Activated T-helper 1 cell treated with anti-CD3 and anti-CD28 coated beads, Interleukin-2, amount 50 U/mL, for 16 hours (primary cell): ENCODE measurements at places on chromosomes 7 and 10.

GRCh38 chr10:88083597-88083989, 220.2 kb downstream of the PTEN start:
- DNase-seq: no peak

GRCh38 chr7:85474234-85474633, 287.4 kb upstream of the SEMA3D start:
- DNase-seq: no peak

- DNase-seq: no peak
These were observed 2.1 kb downstream of the CASP7 start for GRCh38 chr10:113681533-113682470.

DNA sequence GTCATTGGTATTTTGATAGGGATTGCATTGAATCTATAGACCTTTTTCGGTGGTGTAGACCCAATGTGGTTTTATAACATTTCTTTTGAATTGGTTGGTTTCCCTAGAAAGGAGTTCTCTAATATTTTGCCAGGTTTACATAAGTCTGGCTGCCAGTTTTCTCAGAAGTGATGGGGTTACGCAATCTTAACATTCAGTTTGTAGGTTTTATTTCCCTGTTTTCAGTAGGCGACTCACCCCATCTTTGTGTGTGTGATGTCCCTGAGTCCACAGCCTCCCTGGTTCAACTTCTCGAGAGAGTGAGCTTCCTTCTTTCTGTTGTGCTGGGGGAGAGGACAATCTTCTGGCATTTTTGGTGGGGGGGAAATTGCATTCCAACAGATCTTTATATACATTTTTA, 9.6 kb upstream of the KIF5B start:
- DNase-seq: no peak

- DNase-seq: no peak
These were observed 3.3 kb downstream of the PCDH15 start for GRCh38 chr10:54797636-54798321.

GRCh38 chr10:49457686-49458085, 61.8 kb upstream of the DRGX start:
- no peak for DNase-seq

DNA sequence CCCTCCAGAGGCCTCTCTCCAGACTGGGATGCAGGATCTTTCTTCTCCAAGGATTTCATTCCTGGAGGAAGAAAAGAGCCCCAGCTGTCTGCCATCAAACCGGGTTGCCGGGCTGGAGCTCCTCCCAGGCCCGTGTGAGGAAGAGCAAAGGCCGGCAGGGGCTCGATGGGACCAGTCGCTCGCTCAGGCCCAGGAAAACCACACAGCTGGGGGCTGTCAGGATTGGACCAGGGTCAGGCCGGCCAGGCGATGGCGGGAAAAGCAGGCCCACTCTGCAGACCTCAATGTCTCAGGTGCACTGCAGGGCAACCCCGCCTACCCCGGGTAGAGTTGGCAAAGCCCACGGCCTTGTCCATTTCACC, 98.1 kb upstream of the DNAAF5 start:
- no peak for DNase-seq

DNA sequence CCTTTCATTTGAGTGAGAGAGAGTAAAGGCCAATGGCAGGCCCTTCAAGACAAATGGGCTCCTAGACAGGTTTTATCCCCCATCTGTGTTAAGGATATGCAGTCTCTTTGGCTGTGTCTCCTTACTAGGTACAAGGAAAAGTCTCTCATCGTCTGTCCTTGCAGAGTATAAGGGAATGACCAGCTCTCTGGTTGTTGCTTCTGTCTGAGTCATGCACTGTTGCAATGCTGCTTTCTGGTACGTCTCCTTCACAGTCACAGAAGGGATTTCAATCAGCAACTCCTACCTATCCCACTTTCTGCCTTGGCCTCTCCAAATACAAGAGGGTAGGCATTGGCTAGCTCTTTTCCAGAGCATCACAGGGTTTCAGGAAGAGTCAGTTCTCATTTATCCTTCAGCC, 48.1 kb downstream of the CTTNBP2 start:
- DNase-seq: no peak

DNA sequence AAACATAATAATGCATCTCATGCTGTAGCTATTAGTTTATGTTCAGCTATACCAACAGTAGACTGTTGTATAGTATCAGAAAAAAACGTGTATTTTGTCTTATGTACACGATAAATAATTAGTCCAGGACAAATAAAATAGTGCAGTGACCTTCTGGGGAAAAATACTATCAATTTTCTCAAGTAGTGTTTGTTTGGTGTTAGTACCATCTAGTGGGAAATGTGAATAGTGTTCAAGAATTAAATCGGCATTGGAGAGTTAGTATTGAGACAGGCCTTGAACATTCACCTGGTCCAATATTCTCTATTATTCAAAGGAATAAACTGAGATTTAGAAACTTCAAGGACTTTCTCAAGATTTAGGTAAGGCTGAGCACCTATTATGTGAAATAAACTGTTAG, 21.7 kb upstream of the OR2A5 start:
- no peak for DNase-seq

DNA sequence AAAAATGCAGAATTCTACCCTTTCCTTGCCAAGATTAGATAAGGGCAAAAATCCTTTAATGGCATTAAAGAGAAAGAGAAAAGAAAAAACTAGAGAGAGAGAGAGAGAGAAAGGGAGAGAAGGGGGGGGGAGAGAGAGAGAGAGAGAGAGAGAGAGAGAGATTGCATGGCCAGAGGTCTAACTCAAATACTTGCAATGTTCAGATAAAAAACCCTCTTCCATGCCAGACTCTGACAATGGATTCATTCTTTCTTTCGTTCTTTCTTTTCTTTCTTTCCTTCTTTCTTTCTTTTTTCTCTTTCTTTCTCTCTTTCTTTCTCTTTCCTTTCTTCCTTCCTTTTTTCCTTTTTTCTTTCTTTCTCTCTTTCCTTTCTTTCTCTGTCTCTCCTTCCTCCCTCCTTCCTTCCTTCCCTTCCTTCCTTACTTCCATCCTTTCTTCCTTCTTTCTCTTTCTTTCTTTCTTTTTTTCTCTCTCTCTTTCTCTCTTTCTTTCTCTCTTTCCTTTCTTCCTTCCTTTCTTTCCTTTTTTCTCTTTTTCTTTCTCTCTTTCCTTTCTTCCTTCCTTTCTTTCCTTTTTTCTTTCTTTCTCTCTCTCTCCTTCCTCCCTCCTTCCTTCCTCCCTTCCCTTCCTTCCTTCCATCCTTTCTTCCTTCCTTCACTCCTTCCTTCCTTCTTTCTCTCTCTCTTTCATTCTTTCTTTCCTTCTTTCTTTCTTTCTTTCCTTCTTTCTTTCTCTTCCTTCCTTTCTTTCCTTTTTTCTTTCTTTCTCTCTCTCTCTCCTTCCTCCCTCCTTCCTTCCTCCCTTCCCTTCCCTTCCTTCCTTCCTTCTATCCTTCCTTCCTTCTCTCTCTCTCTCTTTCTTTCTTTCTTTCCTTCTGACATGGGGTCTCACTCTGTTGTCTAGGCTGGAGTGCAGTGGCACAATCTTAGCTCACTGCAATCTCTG, 175.7 kb downstream of the PRKCQ start:
- DNase-seq: no peak

DNA sequence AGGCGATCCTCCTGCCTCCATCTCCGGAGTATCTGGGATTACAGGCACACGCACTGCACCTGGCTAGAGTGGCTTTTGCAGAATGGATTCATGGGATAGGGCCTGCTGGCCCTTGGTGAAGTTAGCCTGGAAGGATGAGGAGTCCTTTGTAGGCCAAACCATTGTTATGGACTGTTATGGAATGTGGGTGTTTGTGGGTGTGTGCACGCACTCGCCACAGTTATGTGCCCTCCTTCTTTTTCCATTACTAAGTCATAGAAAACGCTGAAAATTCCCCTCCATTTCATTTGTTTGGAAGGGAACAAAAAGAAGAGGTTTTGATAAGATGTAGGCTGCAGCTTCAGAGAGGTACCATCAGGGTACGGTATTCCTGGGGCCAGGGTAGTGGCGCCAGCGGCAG, 15.0 kb downstream of the ZNF862 start:
- no peak for DNase-seq

DNA sequence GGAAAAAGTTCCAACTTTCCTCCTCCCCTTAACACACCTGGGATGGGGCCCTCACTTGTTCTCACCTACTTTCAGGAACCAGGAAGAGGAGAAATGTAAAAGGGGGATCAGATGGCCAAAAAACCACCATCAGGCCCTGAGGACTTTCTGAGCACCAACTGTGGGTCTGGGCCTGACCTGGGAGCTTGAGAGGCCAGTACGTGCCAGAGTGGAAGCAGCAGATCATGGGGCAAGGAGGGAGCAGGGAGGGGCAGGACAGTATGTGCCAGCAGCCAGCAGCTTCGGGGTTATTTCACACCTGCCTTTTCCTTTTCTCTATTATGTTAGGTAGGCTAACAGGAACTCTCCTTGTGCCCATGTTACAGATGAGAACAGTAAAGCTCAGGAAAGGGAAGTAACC, 118.8 kb upstream of the UNC5B start:
- no peak for DNase-seq

DNA sequence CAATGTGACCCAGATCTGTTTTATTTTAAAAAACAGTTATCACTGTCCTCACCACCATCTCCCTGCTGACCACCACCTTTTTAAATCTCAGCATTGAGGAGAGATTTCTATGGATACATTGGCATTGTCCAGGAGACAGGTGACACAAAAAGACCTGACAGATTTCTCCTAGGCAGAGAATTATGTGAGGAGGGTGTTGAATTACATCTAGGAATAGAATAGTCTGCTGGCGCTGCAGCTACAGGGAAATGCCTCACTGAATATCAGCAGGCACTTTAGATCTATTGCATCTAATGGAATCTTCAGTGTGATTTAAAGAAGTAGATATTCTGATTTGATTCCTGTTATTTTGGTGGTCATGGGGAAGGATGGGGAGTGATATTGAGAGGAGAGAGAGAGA, 593.5 kb downstream of the NRG3 start:
- no peak for DNase-seq

DNA sequence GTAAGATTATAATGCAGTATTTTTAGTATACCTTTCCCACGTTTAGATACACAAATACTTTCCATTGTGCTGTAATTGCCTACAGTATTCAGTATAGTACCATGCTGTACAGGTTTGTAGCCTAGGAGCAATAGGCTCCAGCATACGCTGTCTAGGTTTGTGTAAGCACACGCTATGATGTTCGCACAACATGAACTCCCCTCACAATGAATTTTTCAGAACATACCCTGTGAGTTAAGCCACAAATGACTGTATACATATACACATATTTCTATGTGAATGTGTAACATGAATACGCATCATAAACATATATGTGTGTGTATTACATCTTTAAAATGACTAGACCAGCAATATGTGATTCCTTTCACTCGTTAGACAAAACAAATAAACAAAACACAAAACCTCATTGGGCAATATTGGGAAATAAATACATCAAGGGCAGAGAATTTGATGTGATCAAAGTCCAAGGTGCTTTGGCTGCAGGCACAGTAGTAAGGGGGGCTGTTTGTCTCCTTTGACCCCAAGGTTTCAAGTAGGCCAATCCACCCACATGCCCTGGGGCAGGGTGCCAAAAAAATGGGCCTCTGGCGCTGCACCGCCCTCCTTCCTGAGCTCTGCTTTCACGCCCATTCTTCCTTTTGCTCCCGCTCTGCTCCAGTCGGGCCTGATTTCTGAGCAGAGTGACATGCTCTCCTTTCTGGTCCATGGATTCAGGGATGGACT, 33.9 kb downstream of the CHN2 start:
- no peak for DNase-seq

- DNase-seq: no peak
These were observed 654.9 kb downstream of the KCNMA1 start for GRCh38 chr10:76982671-76983070.

DNA sequence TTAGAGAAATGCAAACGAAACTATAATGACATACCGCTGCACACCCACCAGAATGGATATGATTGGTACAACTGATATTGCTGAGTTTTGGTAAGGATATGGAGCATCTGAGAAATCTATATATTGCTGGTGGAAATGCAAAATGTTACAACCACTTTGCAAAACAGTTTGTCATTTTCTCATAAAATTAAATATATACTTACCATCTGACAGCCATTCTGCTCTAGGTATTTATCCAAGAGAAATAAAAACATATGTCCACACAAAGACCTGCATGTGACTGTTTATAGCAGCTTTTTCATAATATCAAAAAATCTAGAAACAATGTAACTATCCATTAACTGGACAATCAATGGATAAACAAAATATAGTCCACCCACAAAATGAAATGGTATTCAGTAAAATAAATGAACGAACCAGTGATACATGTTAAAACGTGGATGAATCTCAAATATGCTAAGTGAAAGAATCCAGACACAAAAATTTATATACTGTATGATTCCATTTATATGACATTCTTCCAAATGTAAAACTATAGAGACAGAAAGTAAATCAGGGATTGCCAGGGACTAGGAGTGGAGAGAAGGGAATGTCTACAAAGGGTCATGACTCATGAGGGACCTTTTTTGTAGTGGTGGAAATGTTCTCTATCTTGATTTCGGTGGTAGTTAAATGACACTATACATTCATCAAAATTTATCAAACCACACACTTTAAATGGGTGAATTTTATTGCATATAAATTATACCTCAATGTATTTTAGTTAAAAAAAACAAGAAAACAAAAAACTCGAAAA, 312.0 kb upstream of the GLI3 start:
- no peak for DNase-seq

- DNase-seq: no peak
These were observed 20.2 kb upstream of the PPIF start for GRCh38 chr10:79327090-79327457.

DNA sequence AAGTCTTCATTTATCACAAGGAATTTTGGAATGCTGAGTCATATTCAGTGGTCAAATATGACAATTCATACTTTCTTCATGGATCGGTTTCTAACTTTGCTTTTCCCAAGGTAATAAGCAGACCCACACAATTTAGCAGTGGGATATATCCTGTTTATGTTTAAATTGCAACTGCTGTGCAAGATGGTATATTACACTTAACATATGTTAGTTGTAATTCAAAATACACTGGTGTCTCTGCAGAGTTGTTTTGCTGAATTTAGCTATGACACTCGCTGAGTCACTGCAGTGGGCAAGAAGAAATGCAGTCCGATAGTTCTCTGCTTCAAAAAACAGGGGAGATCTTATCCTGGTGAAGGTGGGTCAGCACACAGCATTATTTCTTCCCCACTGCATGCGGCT, 194.8 kb upstream of the PTN start:
- DNase-seq: no peak

DNA sequence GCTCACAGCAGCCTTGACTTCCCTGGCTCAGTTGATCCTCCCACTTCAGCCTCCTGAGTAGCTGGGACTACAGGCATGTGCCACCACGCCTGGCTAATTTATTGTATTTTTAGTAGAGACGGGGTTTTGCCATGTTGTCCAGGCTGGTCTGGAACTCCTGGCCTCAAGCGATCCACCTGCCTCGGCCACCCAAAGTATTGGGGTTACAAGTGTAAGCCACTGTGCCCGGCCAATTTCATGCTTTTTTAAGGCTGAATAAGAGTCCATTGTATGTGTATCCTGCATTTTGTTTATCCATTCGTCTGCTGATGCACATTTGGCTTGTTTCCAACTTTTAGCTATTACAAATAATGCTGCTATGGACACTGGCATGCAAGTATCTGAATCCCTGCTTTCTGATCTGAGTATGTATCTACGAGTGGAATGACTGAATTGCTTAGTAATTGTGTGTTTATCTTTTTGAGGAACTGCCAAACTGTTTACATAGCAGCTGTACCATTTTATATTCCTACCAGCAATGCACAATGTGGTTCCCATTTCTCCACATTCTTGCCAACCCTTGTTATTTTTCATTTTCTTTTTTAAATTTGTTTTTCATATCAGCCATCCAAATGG, 37.3 kb upstream of the TPST1 start:
- no peak for DNase-seq
